ENCODE measurements at places on chromosomes 3 and 15. TPM values are rescaled to one million over a fixed set of nuclear protein-coding genes. Genes with fewer than 3 reads are reported as not detected.
A peak's percentile ranks its signal among the peaks of the same experiment; 100 is the strongest.

TMOD3 gene
- 71.4 TPM for total RNA-seq

DNA sequence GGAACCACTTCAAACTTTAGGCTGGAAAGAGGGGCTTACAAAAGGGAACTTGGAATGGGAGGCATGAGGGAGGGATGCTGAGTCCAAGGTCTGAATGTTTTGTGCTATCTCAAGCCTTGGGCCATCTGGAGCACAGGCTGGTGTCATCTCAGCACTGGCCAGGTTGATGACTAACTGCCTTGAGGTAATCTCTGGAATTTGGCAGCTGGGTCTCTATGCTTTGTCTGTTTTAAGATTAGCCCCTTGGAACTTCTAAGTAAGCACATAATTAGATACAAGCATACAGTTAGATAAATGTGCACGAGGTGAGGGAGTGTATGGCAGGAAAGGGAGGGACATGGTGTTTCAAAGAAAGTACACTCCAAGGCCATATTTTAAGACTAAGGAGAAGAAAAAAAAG is 252.4 kb upstream of the CCDC54 start:
- peak; percentile 31 for DNase-seq

GRCh38 chr15:69668039-69668705 is 215.6 kb downstream of the RPLP1 start:
- DNase-seq: no peak

- DNase-seq: no peak
These were observed 58.0 kb downstream of the PLD1 start for GRCh38 chr3:171752329-171752728.

GRCh38 chr15:80199869-80200268 is 47.1 kb downstream of the FAH start:
- DNase-seq: peak; percentile 1

DNA sequence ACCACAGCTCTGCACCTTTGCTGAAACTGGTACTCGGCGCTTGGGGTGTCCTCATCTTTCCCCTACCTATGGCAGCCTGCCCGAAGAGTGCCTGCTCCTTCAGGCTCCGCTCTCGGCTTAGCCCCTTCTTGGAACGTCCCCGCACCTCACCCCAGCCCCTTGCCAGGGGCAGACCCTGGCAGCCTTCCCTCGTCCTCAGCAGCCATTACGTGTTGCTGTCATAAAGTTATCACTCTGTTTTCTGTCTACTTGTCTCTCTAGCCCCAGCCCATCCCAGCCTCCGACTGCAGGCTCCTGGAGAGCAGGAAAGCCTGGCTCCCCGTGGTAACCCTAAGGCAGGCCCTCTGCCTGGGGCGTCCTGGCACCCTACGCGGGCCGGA is 5.1 kb upstream of the BAHD1 start:
- DNase-seq: no peak

- DNase-seq: no peak
These were observed 41.6 kb upstream of the CLSTN2 start for GRCh38 chr3:139893267-139893962.

IL5RA gene
- not detected for total RNA-seq

DNA sequence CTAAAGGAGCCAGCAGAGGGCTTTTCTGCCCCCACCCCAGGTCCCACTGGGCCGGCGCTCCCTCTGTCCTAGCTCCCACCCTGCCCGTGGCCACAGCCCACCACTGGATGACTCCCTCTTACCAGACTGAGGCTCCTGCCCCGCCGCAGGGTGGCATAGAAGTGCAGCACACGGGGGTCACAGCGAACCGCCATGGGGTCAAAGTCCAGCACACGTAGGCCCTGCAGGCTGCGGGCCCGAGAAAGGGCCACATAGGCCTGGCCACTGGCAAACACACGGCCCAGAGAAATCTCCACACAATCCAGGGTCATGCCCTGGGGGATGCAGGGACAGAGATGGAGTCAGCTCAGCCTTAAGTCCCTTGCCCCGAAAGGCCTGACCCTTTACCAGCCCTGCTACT is 9.0 kb downstream of the PIF1 start:
- DNase-seq: no peak

GRCh38 chr3:105772635-105773034 is 96.2 kb downstream of the CBLB start:
- no peak for DNase-seq

DNA sequence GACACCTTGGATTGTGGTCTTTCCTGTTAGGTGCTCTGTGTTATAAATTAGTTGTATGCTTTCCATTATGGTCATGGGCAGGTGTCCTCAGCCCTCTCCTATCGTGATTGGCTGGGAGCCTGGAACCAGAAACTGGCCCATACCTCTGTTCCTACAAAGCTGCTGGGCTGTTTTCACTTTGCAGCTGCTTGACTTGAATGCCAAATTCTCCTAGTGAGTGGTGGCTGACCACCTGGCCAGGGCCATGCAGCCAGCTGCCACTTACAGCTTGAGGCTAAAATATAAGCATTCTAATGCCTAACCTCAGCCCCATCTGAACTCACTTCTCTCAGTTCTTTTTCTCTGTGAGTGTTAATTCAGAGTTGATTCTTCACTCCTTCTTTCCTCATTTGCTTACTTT is 239.3 kb upstream of the GBE1 start:
- DNase-seq: no peak

DNAH1 gene
- total RNA-seq: 1.1 TPM

- no peak for DNase-seq
These were observed 84.6 kb upstream of the COL6A5 start for GRCh38 chr3:130260918-130261317.

DNA sequence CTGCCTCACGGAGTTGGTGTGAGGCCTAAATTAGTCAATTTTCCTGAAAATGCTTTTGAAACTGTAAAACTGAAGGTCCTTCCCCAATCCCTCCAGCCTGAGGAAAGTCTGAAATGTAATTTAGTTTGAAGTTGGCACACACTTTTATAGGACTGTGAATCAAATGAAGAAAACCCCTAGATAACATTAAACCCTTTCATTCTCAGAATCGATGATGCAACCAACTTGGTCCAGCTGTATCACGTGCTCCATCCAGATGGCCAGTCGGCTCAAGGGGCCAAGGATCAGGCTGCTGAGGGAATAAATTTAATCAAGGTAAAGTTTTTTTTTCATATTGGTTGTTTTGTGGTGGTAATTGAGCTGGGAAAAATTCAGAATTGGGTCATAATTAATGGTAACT is 11.7 kb downstream of the MRPS22 start:
- no peak for DNase-seq

ATP8B4 gene
- not detected for total RNA-seq

DNA sequence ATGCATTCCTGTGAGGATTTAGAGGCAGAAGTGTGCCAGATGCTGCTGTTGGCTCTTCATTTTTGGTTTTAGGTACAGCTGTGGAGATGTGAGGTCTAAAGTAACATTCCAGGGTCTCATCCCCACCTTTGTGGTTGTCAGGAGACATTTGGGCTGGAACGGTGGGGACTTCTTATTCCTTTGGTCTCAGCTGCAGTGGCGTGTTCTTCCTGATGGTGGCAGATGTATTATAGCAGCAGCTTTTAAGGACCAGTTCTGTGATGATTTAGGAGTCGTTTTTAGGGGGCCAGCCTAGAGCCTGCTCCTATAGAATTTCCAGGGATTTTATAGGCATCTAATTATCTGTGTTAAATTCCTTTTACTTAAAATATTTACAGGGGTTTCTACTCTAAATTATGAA is 221.0 kb upstream of the EOMES start:
- DNase-seq: no peak

GOLGA8T gene
- total RNA-seq: not detected

UROC1 gene
- total RNA-seq: not detected

- no peak for DNase-seq
These were observed 717 bp downstream of the PXK start for GRCh38 chr3:58333206-58334012.

DNA sequence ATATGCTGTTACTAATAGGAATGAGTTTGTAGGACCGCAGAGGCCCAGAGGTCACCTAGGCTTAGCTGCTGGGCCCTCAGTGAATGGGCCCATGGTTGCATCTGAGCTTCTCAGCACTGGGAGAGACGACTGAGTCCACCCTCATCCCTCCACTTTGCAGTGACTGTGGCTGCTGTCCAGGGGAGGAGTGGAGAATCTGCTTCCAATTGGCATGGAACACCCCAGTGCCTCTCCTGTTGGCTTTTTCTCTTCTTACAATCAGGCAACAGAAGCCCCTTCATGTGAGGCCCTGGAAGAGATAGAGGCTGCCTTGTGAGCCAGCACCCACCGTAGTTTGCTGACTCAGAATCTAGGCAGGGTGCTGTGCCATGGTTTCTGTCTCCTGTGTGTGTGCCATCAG is 55.6 kb downstream of the ARNT2 start:
- DNase-seq: no peak

GRM7 gene
- total RNA-seq: not detected

DNA sequence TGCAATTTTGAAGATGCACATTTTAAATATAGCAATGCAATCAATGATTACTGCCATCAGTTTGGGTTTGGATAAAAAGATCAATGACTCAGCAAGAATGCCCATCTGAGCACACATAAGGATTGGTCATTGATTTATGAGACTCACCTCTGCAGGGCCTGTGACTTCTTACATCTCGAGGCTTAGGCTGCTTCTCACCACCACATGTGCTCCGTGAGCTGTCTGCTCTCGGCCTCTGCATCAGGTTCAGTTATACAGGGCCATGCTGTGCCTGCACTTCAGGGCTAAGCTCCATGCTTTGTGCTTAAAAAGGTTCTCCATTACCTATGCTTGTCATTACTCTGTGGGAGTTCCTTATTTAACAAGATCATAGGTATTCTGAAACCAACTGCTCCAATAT is 887.5 kb downstream of the DIPK2A start:
- DNase-seq: no peak

GRCh38 chr15:80568298-80568697 is 126.8 kb upstream of the ABHD17C start:
- DNase-seq: no peak

GRCh38 chr15:45849136-45849535 is 214.3 kb downstream of the SQOR start:
- no peak for DNase-seq

DNA sequence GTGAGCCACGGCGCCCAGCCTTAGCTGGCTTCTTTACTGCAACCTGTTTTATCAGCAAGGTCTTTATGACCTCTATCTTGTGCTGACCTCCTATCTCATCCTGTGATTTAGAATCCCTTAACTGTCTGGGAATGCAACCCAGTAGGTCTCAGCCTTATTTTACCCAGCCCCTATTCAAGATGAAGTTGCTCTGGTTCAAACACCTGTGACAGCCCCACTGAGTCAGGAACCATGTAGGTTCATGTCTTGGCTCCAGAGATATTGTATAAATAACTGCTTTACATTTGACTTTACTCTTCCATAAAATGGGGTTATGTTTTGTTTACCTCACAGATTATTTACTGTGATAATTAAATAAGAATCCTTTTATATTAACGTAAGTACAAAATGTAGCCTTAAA is 27.1 kb upstream of the ANO10 start:
- no peak for DNase-seq

DNA sequence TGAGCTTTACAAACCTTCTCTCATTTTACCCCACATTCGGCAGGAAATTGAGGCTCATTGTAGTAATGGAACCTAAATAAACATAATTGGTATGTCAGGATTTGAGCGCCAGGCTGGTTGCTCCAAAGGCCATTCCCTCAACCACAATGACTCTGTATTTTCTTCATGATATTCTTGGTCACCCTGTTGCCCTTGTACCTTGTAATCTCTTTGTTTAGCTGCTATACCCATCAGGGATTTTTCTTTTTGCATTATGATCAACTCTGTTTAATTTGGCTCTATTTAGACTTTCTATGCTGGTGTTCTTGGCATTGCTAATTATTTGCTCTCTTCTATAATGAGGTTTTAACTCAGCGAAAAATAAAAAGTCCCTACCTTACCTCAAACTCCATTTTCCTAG is 29.8 kb downstream of the DUOX2 start:
- no peak for DNase-seq

GRCh38 chr3:15427981-15428380 is 583 bp downstream of the EAF1 start:
- DNase-seq: no peak

- no peak for DNase-seq
These were observed 153.4 kb downstream of the OTOL1 start for GRCh38 chr3:161649900-161650484.

- DNase-seq: no peak
These were observed 43.0 kb downstream of the USP13 start for GRCh38 chr3:179695672-179696313.

DNA sequence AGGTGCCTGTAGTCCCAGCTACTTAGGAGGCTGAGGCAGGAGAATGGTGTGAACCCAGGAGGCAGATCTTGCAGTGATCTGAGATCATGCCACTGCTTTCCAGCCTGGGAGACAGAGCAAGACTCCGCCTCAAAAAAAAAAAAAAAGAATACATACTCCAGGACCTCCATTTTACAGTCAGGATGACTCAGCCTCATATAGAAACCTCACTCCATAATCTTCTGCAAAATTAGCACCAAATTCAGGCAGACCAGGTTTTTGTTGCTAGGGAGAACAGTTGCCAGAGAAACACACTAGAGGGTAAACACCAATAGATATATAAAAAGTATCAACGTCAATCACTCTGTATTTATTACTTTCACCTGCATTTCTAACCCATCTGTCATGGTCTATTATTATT is 28.3 kb upstream of the AP3B2 start:
- DNase-seq: no peak

DNA sequence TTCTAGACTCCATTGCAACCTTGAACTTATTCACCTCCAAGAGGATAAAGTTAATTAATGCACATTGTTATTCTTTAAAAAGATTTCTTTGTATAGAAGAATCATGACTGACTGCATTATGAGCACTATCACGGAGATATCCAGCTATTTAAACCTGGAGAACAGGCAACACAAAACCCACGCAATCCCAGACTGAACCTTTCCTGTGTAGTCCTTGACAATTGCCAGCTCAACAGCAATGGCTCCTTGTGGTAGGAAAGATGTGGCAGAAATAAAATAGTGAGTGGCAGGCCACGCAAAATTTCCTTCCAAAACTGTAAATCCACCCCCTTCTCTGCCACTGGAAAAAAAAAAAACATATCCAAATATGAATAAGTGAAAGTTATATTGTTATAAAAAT is 573.7 kb downstream of the EPHB1 start:
- no peak for DNase-seq

ISG20 gene
- total RNA-seq: 1.2 TPM

- no peak for DNase-seq
These were observed 38.9 kb upstream of the RNU6-1 start for GRCh38 chr15:67878712-67879206.

- no peak for DNase-seq
These were observed 33.3 kb downstream of the TSPAN3 start for GRCh38 chr15:77037388-77038209.

DNA sequence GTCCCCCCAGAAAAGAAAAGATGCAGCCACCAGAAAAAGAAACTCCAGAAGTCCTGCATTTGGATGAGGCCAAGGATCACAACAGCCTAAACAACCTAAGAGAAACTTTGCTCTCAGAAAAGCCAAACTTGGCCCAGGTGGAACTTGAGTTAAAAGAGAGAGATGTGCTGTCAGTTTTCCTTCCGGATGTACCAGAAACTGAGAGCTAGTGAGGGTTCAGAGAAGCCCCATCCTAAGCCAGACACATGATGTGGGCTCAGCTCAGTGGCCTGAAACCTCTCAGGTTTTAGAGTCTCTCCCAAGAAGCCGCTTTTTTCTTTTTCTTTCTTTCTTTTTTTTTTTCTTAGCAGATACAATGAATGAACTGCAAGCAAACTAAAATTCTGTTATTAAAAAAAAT is 7.8 kb downstream of the SLC51B start:
- no peak for DNase-seq
